ENCODE measurements at places on chromosomes 2 and 18. TPM values are rescaled to one million over a fixed set of nuclear protein-coding genes. Genes with fewer than 3 reads are reported as not detected.

- DNase-seq = no peak
These were observed 147.5 kb downstream of the RTN4 start for GRCh38 chr2:54902763-54903162.

DNA sequence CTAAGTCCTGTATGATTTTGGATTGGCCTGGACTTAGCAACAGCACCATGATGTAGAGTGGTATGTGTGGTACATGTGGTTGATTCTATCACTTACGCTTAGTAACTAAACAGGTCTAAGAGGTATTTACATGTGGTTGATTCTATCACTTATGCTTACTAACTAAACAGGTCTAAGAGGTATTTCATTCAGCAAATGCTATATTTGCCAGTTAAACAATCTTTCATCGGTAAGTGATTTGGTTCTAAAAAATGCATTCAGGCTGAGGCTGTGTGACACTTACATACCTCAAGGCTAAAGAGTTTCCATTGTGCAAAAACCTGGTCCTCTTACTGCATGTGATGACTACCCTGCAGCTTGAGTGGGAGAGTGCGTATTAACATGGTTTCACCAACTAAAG lies 13.1 kb downstream of the EIF4E2 start:
- no peak for DNase-seq

DNA sequence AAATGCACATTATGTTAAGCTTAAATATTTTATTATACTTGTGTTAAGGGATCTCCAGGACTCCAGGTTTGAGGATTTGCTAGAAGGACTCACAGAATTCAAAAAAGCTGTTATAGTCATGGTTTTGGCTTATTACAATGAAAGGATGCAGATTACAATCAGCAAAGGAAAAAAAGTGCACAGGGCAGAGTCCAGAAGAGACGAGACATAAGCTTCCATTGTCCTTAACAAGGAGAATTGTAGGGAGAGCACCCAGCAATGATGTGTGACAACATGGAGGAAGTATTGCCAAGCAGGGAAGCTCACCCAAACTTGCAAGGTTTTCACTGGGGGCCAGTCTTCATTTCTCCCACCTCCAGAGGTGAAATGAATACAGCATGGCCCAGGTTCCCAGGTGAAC lies 12.8 kb upstream of the MYO5B start:
- no peak for DNase-seq

- DNase-seq = no peak
These were observed at the start of gene GPR17 for GRCh38 chr2:127645395-127646291. Gene GPR17, plus strand, starts transcription at chr2:127646153. Its CDS starts 4,583 bp downstream, at chr2:127650736.

DNA sequence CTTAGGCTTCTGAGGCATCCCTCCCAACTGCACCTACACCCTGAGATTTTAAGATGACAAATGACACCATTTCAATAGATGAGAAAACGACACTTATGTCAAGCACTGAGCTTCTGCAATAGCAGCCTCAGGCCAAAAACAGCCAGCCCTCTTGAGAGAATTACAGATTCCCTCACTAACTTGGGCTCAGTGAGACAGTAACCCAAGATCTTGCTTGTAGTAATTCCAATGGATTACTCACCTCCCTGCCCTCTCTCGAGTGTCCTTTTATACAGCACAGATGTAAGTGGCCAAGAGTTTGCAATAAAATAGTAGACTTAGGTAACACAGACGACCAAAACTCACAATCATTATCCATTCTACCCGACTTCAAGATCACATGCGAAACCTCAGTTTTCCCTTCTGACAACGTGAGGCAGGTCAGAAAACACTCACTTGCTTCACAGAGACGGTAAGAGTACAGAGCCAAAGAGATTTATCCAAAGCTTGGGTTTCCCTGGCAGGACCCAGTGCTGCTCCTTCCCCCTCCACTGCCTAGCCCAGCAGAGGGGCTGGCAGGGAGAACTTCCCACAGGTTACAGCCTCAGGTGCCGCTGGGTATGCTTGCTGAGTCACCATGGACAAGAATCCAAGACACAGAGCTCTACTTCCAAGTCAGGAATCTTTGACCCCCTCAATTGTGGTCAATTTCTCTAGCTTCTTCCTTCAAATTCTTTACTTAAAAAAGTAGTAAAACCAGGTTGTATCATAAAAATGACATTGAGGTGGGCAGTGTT lies 181.4 kb downstream of the MYO5B start:
- no peak for DNase-seq

SP140 gene
- total RNA-seq = 0.63 TPM

MROH2A gene
- total RNA-seq = not detected
